ENCODE measurements at places on chromosomes 12 and 14. TPM values are rescaled to one million over a fixed set of nuclear protein-coding genes. Genes with fewer than 3 reads are reported as not detected.

Gene NKX2-8
- total RNA-seq, result not detected

GRCh38 chr14:102867826-102868580, 54.5 kb upstream of the AMN start:
- peak; percentile 39 for DNase-seq

Gene FAM90A1
- total RNA-seq, result not detected

- no peak for DNase-seq
Observed at GRCh38 chr14:62213516-62213915, 451.3 kb downstream of the SNAPC1 start.

DNA sequence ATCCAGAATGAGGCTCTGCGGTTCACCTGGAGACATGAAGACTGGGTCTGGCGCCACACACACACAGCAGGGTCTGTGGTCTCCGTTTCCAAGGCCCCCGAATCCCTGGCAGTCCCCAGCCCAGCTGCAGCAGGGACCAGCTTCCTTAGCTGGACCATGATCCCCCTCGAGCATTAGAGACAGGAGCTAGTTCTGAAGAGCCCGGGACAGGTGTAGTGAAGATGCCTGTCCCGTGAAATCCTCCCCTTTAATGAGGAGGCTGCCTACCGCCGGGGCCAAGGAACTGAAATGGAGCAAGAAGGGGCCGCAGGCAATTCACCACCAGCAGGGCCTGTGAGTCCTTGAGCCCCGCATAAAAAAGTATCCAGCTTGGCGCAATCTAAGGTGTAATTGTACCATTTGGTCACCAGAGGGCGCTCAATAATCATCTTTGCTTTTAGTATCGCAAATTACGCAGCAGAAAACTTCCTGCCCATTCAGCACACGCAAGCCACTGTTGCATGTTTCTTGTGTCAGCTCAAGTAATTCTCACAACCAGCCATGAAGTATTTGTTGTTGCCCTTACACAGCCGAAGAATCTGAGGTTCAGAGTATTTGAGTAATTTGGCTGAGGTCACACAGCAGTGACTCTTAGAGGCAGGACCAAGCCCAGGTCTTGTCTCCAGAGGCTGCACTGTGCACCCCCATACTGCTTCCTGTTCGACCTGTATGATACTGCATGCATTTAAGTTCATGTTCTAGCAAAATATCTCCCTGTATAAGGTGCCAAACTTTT, 54.3 kb upstream of the PPP2R5C start:
- peak; percentile 97 for DNase-seq

DNA sequence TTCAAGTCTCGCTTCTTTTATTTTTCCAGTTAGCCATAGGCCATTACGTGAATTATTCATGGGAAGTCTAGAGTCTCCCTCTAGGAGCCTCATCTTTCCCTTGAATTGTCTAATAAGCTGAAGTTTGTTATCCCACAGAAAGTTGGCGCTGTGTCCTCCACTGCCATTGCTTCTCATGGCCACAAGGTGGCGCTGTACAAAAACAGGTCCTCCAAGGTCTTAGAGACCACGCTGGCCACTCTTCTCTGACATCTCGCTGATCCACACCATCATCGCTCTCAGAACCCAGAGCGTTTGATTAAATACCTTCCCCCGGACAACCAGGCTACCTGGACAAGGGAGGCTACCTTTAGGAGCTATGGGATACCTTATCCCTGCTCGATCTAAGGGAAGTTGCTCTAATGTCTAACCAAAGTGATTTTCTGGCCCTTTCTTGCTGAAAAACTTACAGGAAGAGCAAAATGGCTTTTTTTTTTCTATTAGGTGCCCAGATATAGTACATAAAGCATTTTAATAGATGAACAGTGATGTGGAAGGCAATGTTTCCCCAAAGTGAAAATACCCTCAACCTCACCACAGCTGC, 110.0 kb downstream of the CCDC60 start:
- DNase-seq, result peak; percentile 66

DNA sequence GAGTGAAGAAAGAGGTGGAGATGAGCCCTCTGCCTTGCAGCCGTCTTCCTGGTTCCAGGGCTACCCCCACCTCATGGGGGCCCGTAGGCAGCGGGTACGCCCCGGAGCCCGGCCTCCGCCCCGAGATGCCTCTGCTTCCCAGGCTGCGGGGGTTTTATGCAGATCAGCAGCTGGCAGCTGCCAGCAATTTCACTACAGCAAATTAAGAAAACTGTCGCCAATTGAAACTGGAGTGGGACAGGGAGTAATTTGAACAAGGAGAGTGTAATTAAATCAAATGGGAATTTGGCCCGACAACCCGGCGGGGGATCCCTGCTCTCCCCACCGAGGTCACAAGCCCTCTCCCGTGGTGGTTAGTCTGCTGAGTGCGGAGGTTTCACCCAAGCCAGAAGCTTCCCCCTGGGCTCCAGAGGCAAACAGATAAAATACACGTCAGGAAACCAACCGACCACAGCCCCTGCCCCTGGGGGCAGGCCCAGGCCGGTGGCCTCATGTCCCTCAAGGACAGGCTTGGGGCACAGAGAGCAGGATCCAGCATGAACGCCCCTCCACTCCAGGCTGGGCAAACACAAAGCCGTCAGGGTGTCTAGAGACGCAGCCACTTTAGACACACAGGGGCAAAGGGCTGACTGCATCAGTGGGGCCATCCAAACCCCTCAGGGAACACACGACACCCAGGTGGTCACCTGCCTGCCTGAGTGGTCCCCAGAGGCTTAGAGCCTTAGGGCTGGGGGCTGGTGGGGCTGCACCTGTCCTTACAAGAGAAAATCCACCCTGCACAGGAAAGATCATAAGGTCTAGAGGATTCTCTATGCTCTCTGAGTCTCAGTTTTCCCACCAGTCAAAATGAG, 53.8 kb downstream of the TESC start:
- peak; percentile 75 for DNase-seq

DNA sequence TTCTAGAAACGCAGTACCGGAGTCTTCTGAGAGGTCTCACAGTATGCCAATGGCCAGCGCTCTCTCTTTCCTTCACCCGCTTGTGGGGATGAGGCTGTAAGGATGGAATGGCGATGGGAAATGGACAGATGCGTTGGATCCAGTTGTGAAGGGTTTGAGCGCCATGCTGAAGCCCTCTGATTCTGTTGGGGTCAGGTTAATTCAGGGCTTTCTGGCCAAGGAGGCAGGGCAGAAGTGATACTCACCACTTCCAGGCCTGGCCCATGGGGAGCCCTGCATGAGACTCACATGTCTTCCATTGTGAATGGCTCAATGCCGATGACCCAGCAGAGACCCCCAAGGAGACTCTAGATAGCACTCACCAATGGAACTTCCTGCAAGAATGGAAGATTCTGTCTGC, 114.3 kb downstream of the BCL11B start:
- DNase-seq, result no peak

Gene DEPDC4
- total RNA-seq, result 0.36 TPM

DNA sequence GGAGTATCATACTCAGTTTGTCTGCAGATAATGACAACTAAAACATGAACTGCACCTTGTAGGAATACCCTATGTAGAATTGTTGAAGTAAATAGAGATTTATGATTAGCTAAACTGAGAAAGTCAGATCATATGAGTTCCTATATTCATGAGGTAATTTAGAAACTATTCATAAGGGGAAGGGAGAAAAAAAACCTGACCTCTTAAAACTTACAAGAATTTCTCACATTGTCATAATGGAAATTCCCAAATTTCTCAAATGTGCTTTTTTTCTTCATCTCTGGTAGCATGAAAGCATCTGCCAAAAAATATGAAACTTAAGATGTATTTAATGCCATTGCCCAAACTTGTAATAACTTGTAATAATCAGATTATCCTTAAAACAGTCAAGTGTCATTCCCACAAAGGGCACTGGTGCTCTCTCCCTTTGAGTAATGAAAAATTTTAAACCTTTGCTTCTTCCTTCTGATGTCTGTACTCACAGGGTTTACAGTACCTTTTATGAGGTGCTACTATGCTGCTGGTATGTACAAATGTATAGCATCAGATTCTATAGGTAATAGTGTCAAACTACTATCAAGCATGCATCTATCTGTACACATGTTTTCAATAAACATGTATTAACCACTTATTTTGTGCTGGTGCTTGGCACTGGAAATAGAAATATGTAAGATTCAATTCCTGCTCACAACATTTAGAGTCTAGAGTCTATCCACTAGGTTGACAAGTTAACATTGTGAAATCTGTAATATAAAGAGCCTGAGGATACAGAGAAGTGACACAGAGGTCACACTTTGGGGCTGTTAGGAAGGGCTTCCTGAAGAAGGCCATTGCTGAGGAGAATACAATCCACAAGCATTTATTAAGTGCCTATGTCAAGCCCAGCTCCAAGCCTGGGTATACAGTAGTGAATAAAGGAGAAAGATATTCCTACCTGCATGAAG, 17.4 kb upstream of the DRAM1 start:
- DNase-seq, result peak; percentile 48

Gene ZNF891
- 1.4 TPM for total RNA-seq

Gene KRT79
- total RNA-seq, result not detected

- DNase-seq, result no peak
Observed at GRCh38 chr12:72295744-72296143, 23.6 kb downstream of the TRHDE start.

Gene STAC3
- 0.36 TPM for total RNA-seq

DNA sequence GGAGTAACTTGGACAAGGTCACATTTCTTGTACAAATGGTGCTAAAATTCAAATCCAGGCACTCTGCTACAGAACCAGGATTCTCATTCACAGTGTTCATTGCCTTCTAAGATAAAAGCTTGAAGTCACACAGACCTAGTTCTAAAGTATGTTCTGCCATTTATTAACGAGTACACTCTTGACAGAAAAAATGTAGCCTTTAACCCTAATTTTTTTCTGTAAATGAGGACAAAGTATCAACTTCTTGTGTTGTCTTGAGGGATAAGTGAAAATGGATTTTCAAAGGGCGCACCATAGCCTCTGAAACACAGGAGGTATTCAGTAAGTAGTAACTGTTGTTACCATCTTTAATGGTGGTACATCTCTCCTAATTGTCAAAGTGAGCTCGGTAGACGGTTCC, 379.8 kb upstream of the FLRT2 start:
- no peak for DNase-seq

- no peak for DNase-seq
Observed at GRCh38 chr14:68262567-68262966, 443.0 kb downstream of the RAD51B start.

- DNase-seq, result no peak
Observed at GRCh38 chr14:100567009-100567876, 20.0 kb downstream of the BEGAIN start.

DNA sequence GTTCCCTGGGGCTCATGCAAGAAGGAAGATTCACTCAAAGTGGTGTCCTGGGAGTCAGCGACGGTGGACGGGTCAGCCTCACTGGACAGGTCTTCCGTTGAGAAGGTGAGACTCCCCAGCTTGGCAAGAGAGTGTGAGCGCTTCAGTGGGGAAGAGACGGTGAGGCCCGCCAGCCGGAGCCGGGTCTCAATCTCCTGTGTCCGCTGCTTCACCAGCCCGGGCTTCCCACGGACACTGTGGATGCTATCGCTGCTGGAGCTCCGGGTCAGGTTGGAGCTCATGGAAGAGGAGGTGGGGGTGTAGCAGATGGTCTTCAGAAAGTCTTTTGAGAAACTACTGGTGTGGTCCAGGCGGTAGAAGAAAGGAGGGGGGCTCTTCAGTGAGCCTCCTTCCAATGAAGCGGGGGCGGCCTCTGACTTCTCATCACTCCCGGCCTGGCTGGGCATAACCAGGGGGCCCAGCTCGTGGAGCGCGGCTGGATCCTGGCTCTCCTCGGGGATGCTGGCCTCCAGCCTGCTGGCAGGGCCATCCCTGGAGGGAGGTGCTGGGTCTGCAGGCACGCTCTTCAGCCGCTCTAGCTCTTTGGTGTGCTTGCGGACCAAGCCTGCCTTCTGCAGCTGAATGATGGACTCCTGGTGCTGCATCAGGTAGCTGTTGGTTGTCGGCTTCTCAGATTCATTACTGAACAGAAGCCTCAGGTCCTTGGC, 56.9 kb upstream of the CORO1C start:
- DNase-seq, result no peak

DNA sequence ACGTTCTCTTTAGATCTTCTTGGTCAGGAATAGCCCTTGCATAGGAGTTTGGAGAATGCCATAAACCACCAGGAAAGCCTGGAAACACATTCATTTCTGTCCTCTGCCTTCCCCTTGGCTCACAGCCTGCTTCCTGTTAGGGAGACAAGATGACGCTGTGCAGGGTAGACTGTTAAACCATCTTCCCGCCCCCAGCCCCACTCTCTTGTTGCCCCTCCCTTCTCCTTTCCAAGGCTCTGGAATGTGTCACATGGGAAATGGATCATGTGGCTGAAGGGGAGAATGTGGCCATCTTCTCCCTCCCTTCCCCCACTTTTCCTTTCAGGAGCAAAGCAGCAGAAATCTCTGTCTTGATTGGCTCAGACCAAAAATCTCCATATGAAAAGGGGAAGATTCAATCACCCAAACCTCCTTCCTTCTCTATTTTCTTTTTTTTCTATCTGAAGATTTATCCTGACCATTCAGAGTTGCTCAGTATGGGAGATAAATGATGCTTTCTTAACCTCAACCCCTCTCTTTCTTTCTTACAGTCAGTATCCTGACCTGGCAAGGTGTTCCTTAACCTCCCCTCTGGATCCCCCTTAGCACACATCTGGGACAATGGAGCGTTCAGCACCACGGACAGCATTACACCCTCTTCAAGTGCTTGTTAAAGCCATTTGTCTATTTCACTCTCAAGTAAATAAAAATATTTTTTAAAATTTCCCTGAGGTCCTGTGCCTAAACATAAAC, 11.4 kb downstream of the GPR19 start:
- DNase-seq, result peak; percentile 38

- peak; percentile 66 for DNase-seq
Observed at GRCh38 chr14:52043690-52044089, 25.2 kb downstream of the NID2 start.

Gene FGD4
- 11.9 TPM for total RNA-seq

Gene ISCA2
- 8.7 TPM for total RNA-seq

Gene JDP2
- 77.1 TPM for total RNA-seq
